ENCODE measurements at places on chromosomes 16 and 17.

DNA sequence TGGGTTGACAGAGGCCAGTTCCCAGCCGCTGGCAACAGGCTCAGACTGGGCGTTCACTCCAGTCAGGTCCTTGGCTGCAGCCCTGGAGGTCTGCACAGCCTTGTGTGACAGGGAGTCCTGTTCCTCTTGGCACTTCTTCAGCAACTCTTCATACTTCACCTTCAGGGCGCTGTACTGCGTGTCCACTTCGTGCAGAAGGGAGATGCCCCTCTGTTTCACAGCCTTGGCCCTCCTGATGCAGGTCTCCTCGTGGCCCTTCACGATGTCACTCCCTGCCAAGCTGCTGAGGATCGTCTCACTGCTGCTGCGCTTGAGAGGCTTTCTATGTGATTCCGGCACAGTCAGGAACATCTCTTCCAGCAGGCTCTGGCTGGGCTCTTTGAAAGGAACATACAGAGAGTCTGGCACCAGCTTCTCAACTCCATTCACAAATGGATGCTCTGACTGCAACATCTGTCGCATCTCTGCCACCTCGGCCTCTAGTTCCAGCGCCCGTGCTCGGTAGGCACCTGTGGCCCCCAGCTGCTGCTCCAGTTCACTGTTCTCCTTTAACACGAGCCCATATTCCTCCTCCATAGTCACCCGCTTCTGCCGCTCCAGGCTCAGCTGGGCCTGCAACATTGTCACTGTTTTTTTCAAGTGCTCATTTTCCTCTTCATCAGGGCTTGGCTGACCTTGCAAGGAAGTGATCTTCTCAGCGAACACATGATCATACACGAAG is 27.2 kb downstream of the CDR2 start:
- no peak for DNase-seq

DNA sequence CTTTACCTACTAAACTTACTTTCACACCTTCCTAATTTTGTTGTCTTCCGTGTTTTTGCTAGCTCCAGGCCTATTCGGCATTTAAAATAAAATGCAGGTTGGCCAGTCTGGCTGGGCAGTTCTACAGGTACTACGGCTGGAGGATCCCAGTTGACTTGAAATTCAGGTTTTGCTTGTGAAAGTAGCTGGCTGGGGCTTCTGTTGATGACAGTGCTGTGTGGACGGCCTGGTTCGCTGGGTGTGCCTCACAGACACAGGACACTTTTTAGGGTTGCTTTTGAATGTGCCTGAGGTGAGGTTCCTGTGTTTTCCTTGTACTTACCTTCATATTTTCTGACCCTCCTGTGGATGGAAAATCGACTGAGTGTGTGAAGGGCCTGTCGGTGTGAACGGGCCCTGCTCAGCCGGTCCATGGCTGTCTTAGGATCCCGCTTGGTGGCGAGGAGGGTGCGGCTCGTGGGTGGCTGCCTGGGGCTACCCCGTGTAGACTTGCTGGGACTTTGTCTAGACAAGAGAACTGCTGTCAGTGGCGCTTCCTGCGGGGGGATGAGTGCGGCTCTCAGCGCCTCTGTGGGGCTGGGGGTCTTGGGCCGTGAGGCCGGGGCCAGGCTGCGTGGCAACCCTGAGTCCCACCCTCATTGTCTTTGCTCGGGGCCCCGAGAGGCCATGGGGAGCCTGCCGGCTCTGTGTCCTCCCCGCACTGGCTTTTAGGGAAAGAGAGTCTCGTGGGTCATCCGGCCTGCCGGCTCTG is 18.7 kb upstream of the ZNF750 start:
- DNase-seq: no peak

- DNase-seq: no peak
These were observed 22.2 kb downstream of the ITPRIPL2 start for GRCh38 chr16:19135896-19136438.

DNA sequence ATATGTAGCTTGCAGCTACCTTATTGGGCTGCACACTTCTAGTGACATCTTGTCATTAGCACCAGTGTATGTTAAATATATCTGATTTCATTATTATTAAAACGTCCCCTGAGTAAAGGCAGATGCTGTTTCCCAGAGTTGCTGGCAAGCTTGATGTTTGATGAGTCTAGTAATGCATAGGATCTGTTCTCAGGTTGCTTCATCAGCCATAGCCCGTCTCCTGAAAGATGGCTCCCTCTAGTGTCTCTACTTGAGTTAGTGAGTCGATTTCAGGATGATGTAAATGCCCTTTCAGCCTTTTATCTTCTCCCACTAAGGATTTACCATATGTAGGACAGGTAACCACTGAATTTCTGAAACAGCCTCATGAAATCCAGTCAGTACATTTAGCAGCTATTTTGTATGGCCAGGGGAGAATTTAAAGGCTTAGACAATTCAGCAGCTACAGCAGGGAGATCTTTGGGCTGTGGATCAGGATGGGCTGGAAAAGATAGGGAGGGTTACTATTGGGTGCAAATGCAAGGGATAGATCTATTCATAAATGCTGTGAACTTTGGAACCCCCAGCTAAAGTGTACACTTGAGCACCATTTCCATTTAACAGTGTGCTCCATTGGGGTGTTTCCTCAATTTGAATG is 376.3 kb downstream of the CNTNAP4 start:
- peak; percentile 0 for DNase-seq

DNA sequence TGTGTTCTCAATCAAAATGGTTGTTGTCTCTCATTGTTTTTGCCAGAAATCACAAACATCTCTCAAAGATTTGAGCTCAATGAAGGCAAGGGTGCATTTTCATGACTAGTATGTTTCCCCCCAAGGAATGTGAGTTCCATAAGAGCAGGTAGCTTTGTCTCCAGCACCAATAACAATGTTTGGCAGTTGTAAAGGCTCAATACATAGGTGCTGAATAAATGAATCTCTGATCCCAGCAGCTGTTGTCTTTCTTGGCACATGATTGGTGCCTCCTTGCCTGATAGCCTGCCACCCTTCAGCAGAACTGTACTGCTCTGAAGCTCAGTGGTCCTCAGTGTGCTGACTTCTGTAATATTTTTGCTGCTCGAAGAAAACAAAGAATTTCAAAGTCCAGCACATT is 103.1 kb upstream of the CDH11 start:
- DNase-seq: no peak

GRCh38 chr17:58684003-58684402 is 7.8 kb downstream of the TEX14 start:
- DNase-seq: no peak

GRCh38 chr16:20746461-20746860 is 4.8 kb upstream of the THUMPD1 start:
- DNase-seq: no peak

GRCh38 chr16:27500801-27501200 is 48.9 kb downstream of the GTF3C1 start:
- DNase-seq: peak; percentile 12

- DNase-seq: no peak
These were observed 90.8 kb downstream of the SHISA6 start for GRCh38 chr17:11331547-11332513.

GRCh38 chr17:74512036-74512435 is 19.2 kb downstream of the CD300LB start:
- no peak for DNase-seq

GRCh38 chr16:88640498-88641247 is 2.3 kb downstream of the IL17C start:
- DNase-seq: no peak

DNA sequence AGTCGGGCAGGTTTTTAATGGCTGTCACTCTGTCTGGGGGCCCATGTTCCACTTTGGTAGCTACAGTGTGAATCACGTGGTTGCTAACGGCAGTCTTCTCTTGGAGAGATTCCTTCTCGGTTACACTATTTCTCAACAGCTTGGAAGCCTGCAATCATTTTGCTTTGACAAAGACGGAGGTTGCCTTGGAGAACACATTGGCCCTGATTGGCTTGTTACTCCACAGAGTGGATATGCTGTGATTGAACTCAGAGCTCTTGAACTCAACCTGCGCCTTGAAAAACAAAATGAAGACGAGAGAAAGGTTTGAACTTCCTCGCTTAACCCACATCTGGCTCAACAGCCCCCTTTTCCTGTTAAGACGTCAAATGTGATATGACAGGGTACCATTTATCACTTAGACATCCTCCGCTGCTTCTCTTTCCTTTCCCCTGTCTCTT is 218.9 kb downstream of the MAF start:
- no peak for DNase-seq

GRCh38 chr16:29808219-29808900 is 2.0 kb downstream of the MAZ start:
- DNase-seq: no peak

GRCh38 chr16:20763461-20764232 is at the start of gene ACSM3:
ACSM3 (plus strand) TSS chr16:20764014; CDS start chr16:20770035, 6,021 bp downstream.
- no peak for DNase-seq

GRCh38 chr17:13378361-13378760 is 223.4 kb downstream of the HS3ST3A1 start:
- DNase-seq: no peak

GRCh38 chr17:82687375-82687861 is 11.1 kb downstream of the RAB40B start:
- no peak for DNase-seq

DNA sequence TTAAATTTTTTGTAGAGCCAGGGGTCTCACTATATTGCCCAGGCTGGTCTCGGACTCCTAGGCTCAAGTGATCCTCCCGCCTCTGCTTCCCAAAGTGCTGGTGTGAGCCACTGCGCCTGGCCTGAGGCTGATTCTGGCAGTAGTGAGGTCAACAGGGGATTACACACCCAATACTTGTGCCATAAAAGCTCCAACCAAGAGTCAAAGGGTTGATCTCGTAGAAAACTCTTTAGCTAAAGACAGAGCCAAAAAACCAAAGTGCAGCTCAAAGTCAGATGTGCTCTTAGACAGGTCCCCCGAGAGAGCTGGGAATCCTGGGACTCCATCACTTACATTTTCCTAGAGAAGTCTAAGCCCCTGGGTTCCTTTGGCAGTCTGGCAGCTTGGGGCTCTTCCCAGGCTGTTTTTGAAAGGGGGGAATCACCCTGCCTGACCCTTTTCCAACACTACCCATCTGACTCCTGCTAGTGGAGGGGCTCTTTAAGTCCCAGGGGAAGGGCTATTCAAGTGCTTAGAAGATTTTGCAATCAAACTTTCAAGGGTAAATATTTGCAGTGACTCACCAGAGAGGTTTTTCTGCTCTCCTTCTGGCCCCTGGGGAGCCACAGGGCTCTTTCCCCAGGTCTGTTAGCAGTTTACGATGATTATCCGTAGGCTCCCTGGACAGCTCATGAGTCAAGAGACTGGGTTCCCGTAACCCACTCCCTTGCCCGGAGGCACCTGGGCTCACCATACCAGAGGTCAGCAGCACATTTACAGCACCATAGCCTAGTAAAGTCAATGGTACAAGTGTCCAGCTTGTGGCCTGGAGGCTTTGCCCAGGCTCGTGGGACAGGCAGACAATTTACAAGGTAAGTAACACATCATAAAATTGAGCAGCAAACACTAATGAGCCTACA is 408.7 kb downstream of the SLC39A11 start:
- DNase-seq: peak; percentile 96

All from AG04449 (cell line).